Effector memory CD8-positive, alpha-beta T cell (primary cell): ENCODE measurements at places on chromosomes 6 and 20.

- no peak for DNase-seq
Observed at GRCh38 chr6:112144145-112144926, 56.9 kb downstream of the FAM229B start.

GRCh38 chr6:43890197-43891062 lies 120.4 kb downstream of the VEGFA start:
- no peak for DNase-seq

DNA sequence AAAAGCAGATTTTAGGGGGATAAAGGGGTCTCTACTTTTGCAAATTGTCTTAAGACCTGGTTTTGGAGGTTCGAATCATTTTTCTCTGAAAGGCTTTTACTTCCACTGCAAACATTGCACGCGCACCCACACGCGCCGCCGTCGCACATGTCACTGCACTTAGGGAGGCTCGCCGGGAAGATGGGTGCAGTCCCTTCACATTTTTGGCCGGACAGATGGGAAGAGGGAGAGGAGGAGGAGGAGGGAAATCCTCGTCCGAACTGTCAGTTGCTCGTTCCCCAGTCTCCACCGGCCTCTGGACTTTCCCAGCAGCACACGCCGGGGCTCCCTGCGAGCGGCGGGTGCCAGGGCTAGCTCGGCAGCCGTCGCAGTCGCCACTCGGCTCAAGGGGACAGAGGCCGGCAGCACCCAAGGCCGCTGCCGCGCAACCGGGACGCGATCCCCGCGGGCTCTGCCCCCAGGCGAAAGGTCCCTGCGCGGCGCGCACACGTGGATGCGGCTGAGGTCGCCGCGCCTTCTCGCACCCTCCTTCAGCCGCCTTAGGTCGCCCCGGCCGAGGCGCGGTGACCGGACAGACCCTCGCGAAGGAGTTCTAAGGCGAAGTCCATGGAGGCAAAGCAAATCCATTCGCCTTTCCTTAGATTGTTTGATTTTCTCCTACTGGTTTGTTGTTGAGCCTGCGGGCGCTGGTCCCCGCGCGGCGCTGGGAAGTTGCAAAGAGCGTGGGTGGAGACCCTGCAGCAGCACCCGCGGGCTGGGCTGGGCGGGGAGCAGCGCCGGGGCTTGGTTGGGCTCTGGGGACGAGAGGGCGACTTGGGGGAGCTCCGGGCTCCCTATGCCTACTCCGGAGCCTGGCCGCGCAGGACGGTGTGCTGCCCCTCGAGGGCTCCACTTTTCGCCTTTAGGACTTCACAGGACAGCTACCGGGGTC lies 1.2 kb downstream of the MYB start:
- DNase-seq = no peak

GRCh38 chr6:73566954-73567591 lies 46.2 kb upstream of the EEF1A1 start:
- no peak for DNase-seq

GRCh38 chr6:109628158-109629000 lies 62.6 kb downstream of the AK9 start:
- DNase-seq = no peak

GRCh38 chr6:3987053-3987452 lies 91.9 kb downstream of the FAM217A start:
- no peak for DNase-seq

DNA sequence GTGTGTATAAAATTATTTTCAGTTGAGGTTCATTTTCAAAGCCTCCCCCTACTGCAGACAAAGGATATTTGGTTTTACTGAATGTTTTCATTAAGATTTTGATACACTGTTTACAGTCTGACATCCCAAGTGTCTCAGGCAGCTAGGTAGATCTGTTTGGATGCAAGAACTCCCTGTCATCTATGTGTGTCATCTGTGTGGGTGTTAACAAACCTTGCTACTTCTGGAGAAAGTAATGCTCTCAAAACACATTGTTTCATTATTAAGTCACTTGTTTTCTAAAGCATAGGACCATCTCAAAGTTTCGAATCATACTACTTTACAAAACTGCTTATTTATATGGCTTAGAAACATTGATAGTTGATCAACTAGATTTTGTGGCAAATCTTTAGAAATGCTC lies 114.5 kb upstream of the TMEM170B start:
- DNase-seq = no peak

DNA sequence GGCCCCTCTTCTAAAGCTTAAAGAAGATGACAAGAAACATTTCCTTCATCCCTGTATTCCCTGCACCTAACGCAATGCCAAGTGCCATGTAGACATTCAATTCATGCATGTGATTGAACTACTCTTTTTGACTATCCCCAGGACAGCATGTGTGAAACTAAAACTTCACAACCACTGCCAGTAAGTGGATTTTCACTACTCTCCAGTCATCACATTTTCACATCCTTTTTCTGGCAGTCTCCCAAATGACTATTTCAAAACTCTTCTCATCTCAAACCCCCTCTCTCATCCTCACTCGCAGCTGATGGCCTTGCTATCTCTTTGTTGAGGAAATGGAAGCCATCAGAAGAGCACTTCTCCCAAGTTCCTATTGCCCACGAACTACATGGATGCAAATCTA lies 122.6 kb downstream of the OPRM1 start:
- DNase-seq = no peak

GRCh38 chr20:63495741-63496595 lies 2.9 kb downstream of the EEF1A2 start:
- DNase-seq = peak; percentile 73

DNA sequence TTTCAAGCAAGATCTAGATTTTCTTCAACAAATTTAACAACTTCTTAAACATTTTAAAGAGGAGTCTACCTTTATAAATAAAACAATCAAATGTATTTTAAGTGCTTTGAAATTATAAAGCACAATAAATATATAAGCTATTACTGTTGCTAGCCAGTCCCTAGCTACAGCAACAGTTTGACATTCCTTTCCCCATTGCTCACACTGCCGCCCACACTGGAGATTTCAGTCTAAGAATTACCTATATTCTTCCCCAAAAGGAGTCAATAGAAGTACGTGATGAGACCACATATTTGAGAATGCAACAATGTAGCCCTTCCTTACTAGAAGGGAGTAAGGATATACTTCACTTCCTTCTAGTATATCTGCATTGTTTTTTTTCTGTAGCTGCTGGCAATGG lies 65.3 kb upstream of the RNF146 start:
- DNase-seq = no peak

- no peak for DNase-seq
Observed at GRCh38 chr6:84093441-84094435, 60.2 kb downstream of the MRAP2 start.

DNA sequence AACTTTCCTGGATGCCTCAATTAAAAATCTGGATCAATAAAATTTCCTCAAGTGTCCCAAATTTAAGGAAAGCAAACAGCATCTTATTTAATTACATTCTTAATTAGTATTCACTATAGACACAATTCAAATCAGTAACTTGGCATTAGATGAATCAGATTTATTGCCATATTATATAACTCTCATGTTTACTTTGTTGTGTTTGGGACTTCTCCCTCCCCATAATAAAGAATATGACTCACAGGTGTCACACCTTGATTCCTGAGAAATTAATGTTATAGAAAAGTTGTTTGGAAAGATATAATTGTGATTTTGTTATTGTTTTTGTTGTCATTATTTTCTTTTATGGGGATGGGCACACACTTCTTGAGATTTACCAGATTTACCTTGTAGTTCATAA lies 18.4 kb downstream of the EYA4 start:
- no peak for DNase-seq

DNA sequence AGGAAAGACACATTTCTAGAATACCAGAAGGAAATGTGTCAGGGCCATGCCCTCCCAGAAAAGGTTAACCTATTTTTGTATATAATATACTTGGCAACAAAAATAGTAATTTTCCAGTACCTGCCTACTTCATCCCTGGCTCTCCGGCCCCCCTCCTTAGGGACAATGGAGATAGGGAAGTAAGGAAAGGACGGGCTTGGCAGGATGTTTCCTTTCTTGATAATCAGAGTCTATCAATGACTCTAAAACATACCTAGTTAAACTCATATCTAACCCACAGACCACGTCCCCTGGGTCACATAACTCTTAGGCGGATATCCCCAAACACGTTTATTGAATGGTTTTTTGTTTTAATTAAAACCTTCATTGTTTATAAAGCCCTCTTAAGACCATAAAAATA lies 11.8 kb downstream of the UQCC2 start:
- no peak for DNase-seq

- no peak for DNase-seq
Observed at GRCh38 chr6:11920566-11920965, 91.5 kb upstream of the HIVEP1 start.

DNA sequence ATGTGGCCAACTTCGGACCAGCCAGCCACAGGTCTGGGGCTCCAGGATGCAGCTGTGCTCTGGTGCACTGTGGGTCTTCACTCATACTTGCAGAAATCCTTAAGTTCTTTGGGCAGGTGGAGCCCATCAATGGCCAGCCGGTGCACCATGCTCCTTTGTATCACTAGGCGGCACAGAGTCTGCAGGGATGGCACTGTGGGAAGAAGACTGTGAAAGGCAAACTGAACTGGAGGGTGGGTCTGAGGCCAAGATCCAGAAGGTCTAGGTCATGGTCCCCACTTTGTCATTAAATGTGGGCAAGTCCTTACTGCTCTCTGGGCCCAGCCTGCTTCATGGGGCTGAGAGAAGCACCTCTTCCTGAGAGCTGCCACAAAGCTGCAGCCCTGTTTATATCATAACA lies 1.3 kb upstream of the SPATA25 start:
- DNase-seq = no peak

DNA sequence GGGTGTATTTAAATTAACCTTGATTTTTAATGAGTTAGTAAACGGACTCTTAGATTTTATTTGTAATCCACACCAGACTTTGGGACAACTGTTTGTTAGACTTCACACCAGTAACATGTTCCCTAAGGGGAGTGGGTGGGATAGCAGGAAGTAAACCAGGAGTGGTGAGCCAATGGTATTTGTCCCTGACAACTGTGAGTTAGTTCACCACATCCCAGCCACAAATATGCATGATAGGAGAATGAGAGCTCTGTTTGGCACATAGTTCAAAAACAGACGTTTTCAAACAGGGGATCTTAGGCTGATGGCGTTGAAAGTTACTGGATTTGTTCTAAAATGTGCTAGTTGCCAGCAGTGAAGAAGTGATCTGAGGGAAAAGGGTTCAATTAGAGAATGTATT lies 18.7 kb upstream of the COL10A1 start:
- DNase-seq = no peak

- no peak for DNase-seq
Observed at GRCh38 chr6:22069306-22069800, 227.5 kb downstream of the PRL start.

DNA sequence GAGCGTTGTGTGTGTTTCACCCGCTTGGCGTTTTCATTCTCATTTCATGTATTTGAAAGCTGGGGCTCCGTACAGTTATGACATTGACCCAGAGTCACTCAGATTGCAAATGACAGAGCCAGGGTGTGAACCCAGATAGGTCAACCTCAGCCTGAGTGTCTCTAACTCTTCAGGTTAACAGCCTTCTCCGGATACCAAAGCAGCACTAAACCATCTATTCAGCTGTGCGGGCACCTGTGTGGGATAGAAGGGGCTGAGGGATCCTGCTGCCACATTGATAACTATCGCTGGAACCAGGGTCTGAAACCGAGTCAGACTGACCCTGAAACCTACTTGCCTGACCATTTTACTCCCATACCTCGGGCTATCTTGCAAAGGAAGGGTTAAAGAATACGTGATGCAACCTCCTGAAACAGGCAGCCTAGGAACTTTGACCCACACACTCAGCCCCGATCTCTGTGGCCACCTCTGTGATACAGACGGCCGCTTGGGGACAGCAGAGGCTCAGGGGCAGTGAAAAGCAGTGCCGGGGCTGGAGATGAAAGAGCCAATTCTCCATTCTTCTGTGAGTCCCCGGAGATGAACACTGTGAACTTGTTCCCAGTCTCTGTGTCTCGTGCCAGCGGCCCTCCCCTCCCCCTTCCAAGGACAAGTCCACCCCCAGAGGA lies 233.5 kb upstream of the QKI start:
- no peak for DNase-seq

GRCh38 chr20:37223053-37223452 lies 38.6 kb downstream of the GHRH start:
- no peak for DNase-seq

- no peak for DNase-seq
Observed at GRCh38 chr20:47359530-47360296, 3.2 kb upstream of the ZMYND8 start.

GRCh38 chr20:46371656-46372055 lies 34.8 kb downstream of the ELMO2 start:
- DNase-seq = no peak

DNA sequence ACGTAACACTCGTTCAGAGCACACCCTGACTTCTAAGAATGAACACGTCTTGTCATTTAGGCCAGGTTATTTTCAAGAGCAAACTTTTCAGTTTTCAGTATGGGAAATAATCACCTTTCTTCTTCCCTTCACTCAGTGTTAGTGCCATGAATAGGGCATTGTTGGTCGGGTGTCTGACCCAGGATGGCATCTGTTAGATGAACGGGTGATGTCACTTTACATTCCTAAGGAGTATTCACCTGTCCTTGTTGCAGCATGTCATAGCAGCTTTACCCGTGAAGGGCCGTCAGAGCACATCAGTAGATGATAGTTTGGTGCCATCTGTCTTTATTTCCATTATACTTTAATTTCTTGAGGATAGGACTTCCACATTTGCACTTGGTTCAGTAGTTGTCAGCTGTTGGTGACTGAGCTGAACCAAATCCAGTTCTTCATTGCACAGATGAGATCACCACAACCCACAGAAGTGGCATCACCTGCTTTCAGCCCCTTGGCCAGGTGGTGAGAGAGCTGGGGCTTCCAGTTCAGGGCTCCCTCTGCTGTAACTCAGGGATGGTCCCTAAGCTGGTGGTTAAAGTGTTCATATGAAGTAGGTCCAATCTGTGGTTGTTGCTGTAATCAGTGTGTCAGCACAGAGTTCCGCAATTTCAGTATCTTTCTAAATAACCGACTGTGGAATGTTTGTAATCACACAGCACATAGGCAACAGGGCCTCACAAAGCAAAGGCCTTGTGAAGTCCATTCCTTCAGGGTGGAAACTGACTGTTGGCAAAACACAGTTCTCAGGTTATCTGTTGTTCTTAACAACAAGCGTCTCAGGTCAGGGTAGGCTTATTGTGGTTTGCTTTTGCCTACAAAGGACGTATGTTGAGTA lies 68.2 kb downstream of the FAM120B start:
- DNase-seq = no peak

- DNase-seq = no peak
Observed at GRCh38 chr20:56217829-56218228, 30.7 kb upstream of the MC3R start.

GRCh38 chr6:113574147-113574546 lies 283.0 kb upstream of the MARCKS start:
- no peak for DNase-seq

DNA sequence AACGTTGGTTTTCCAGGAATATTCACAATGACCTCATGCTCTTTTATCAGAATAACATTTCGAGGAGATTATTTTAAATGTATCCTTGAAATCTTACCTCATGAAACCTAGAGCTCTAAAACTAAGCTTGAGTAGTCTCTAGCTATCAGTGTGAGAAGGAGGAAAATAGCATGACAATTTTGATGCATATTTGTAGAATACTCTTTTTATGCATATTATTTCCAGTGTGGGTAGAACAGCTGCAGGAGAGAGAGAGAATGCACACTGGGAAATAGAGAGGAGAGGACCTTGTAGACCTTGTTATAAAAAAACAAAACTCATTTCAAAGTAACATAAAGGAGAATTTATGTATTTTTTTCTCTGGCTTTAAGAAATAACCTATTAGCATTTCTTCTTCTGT lies 71.1 kb upstream of the VGLL2 start:
- DNase-seq = no peak

GRCh38 chr6:114718186-114718585 lies 375.4 kb upstream of the HS3ST5 start:
- DNase-seq = no peak
